CD4-positive, alpha-beta memory T cell (primary cell): ENCODE measurements at places on chromosomes 11 and 22.

DNA sequence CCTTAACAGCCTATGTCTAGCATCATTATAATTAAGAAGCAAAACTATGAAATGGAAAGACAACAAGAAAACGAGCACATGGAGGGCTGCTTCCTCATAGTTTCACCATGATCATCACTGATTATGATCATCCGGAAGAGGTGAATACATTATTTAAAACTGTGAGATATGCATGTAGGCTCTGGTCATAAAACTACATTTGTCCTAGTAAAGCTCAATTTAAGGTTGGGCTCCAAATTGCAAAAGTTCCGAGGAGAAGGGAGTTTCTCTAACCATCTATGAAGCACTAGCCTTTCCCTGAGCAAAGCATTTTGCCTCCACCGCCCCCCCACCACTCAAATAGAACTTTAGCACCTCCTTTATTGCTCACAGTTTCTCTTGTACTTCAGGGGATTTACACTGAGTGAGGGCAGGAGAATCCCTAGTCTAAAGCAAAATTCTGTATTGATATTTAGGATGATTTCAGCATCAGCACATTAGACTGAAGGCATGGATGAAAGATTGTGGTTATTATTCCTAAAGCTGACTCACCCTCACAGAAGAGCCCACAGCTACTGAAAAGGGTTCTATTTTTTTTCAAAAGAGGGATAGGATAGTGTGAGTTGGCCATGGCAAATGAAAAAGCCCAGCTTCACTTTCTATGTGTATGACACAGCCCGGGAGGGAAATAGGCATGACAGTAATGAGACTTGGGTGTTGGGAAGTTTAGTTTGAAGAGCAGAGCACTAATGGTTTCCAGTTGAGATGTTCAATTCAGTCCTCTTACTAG, 203.4 kb downstream of the CADM1 start:
- no peak for DNase-seq

GRCh38 chr11:27060816-27061460, 20.3 kb downstream of the BBOX1 start:
- no peak for DNase-seq

DNA sequence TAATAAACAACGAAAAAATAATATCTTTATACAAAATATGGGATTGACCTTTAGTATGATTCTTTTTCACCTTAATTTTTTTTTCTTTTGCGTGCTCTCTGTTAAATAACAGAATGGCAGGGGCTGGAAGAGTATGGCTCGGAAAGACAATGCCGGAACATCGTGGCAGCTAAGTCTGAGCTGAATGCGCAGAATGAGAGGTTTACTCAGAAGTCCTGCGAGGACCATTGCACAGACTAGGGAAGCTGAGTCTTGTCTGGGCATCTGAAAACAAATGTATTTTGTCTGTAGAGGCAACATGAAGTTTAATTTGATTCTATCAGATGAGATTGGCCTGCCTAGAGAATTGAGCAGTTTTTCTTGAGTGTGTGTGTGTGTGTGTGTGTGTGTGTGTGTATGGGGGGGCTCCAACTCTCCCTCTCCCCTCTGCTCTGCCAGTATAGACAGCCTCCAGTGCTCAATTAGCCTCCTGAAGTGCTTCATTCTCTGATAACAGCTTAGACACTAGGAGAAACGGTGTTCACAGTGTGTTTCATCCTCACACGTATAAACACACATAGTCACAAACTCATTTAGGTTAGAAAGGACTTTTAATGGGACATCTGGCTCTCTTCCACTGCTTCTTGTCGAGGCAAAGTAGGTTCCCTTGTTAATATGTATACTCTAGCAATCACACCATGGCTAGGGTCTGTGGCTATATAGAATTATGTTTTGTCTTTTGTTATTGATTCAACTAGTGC, 244.3 kb upstream of the SORL1-AS1 start:
- no peak for DNase-seq

DNA sequence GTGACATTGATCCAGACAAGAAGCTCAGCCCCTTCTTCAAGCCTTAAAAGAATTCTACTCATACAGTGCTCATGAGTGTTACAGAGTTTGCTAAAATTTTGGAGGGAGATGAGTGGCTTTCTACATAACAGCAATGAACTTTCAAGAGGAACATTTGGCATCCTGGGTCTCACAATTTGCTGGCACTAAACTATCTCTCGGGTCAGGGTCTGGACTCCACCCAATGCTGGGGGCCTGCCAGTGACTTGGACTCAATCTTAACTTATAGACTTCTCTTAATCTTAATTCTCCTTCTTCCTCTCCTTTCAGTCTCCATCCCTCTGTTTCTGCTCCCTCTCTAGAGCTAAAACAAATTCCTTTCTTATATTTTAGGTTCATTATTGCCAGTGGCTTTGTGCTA, 317.9 kb downstream of the TMEM135 start:
- no peak for DNase-seq

- no peak for DNase-seq
Measured at GRCh38 chr11:70854201-70854600, 398.2 kb downstream of the SHANK2 start.

- no peak for DNase-seq
Measured at GRCh38 chr22:32313532-32313931, 44.1 kb upstream of the RFPL3 start.

DNA sequence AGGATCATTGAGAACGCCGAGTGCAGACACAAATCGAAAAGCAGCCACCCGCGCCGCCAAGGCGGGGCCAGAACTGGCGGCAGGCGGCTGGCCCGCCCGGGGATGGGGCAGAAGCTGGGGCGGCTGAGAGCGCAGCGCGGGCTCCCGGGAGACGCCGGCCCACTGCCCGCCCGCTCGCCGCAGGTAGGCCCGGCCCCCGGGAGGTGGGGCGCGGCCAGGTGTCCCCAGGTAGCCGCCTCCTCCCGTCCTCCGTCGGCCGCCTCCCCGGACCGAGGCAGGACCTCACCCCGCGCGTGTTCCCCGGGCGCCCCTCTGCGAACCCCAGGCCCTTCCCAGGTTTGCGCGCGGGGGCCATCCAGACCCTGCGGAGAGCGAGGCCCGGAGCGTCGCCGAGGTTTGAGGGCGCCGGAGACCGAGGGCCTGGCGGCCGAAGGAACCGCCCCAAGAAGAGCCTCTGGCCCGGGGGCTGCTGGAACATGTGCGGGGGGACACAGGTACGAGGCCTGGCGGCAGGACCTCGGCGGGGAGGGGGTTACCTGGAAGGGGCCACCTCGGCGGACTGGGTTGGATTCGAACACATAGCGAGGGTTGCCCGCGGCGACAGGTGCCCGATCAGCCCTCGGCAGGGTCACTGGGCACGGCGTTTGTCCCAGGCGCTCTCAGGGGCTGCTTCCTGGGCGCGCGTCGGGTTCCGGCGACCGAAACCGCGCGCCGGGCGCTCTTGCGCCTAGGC, at the start of gene PRRG4:
TSS of gene PRRG4 (plus strand) at position 248 of the 733 bp plus-strand sequence. CDS start 603 bp downstream, outside the sequence.
- DNase-seq: peak; percentile 2

- DNase-seq: no peak
Measured at GRCh38 chr11:85407648-85408047, 219.5 kb downstream of the DLG2 start.

DNA sequence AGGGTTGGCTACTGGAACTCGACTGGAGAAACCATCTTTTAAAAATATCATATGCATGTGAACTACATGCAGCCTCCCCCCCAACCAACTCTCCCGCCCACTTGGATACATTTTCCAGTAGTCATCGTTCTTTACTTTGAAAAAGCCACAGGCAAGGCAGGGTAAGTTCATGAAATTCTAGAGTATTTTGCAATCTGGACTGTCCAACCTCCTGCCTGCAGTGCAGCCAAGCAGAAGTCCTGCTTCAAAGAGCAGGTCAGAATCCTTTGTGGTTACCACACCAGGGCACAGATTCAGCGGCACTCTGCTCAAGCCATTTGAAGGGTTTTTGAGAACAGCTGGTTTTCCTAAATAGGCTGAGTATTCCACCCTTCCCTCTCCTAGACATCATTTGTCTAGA, 12.1 kb downstream of the ELF5 start:
- no peak for DNase-seq

- peak; percentile 32 for DNase-seq
Measured at GRCh38 chr22:32103658-32104315, 55.3 kb downstream of the C22orf42 start.

- DNase-seq: peak; percentile 64
Measured at GRCh38 chr22:46054091-46055073, 77.4 kb upstream of the WNT7B start.

GRCh38 chr11:65317025-65317786, 2.5 kb downstream of the CDC42EP2 start:
- no peak for DNase-seq

DNA sequence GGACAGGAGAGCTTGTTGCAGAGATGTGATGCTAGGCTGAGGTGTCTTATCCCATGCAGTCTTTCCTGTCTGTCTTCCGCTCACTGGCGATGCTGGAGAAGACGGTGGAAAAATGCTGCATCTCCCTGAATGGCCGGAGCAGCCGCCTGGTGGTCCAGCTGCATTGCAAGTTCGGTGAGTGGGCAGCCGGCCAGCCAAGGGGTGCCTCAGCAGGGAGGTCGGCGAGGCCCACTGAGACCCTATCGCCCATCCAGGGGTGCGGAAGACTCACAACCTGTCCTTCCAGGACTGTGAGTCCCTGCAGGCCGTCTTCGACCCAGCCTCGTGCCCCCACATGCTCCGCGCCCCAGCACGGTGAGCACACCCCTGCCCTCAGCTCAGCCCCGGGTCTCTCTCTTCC, 1.7 kb downstream of the RAD9A start:
- DNase-seq: no peak

GRCh38 chr11:107157146-107157808, 139.0 kb upstream of the GUCY1A2 start:
- DNase-seq: no peak

GRCh38 chr11:112226831-112227401, 688 bp downstream of the PTS start:
- no peak for DNase-seq

- DNase-seq: no peak
Measured at GRCh38 chr11:47477323-47477722, 28.4 kb upstream of the RAPSN start.

DNA sequence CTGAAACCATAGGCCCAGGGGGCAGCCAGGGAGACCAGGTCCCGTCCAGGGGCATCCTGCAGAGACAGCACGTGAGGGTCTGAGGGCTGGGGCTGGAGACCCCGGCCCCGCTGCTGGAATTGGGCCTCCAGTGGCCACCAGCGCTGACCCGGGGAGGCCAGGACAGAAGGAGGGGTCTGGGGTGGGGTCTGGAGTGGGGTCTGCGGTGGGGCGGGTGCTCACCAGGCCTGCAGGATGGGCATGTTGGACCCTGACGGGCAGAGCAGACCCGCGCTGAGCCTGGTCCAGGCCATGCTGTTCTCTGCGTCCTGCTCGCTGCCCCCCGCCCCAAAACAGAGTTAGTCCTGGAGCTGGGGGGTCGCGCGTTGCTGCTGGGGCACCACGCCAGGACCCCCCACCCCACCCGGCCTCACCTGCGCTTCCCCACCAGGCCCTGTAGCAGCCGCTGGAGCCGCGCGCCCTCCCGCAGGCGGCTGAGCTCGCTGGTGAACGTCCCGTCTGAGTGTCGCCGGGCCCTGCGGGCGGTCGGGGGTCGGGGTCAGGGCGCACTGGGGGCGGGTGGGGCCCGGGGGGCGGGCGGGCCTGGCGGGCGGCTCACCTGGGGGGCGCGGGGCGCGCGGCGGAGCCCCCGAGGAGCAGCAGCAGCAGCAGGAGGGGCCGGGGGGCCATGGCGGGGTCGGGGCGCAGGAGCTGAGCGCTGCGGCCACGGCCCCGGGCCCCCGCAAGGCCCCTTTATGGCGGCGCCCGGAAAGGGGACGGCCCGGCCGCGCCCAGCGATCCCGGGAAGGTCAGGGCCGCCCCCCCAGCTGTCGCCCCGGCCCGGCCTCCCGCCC, at the start of gene SCT:
TSS of gene SCT (minus strand) at position 707 of the 833 bp plus-strand sequence. CDS start at position 669, 38 bp downstream.
- DNase-seq: peak; percentile 38

DNA sequence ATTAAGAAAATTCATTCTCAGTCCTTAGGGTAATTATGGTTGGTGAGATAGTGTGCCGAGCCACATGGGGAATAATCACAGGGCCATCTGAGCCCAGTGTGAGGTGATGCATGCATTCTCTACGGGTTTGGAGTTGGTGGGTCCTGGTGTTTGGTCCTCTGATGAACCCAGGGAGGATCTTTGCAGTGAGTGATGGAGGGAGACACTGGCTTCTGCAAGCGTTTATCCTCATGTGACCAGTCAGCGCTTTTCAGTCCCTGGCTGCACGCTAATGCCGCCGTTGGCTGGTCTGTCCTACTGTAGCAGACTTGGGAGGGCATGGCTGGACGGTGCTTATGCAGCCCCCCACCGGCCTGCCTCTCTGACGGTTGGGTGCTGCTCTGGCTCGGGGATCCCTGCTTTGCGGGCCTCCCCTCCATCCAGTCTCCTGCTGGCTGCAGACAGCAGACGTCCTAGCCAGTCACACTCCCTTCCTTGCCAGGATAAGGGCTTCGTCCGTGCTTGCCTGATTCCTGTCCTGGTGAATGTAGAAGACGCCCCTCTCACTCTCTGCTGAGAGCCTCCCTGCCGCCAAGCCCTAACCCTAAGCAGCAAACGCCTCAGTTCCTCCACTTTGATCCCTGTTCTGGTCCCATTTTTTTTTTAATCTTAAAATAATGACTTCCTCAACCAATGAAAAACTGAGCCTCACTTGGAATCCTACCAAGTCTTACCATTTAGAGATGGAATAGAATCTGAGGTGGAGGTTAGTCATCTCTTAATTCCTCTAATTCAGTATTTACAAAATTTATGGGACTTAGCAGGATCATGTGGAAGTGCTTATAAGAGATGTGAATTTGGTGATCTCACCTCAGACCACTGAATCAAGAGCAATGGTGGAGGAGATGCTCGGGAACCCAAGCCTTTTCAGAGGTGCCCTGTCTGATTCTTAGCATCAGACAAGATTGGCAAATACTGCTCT, 143.7 kb upstream of the SORL1-AS1 start:
- no peak for DNase-seq

DNA sequence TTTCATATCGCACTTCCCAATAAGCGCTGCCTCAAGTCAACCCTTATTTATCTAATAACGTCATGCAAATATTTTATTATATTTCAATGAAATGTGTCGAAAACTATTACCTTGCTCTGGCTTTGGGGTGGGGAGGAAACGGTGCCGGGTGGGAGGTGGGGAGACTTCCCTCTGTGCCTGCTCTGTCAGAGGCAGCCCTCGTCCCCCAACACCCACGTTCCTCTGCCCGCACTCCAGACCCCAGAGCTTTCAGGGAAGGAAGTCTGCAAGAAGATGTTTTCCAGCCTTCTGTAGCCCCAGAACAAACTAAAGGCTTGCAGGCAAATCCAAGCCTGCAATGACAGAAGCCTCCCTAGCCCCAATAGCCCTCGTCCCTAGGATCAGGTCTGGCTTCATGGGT, 235.7 kb downstream of the BUD13 start:
- no peak for DNase-seq
